ENCODE measurements at places on chromosomes 2 and 18. TPM values are rescaled to one million over a fixed set of nuclear protein-coding genes. Genes with fewer than 3 reads are reported as not detected.

Gene DCC
- not detected for total RNA-seq

Gene HPCAL1
- 73.8 TPM for total RNA-seq

Gene CYS1
- total RNA-seq = not detected

Gene C2orf80
- not detected for total RNA-seq

Gene FAM110C
- total RNA-seq = 0.10 TPM

Gene AGXT
- not detected for total RNA-seq

Gene SLC9A4
- total RNA-seq = 0.10 TPM

Gene CCDC148
- total RNA-seq = not detected

Gene FSHR
- not detected for total RNA-seq

Gene FIGN
- total RNA-seq = not detected

Gene MGAT4A
- total RNA-seq = 87.5 TPM

Gene UPP2
- total RNA-seq = not detected

Gene NTSR2
- total RNA-seq = not detected

- no peak overlapping the region for H3K27ac ChIP-seq
- no peak overlapping the region for H3K4me3 ChIP-seq
- H3K36me3 ChIP-seq = peaks cover 35% of the 10 kb centered on the region
Measured at GRCh38 chr2:97907369-97908100, 88.2 kb downstream of the TMEM131 start.

DNA sequence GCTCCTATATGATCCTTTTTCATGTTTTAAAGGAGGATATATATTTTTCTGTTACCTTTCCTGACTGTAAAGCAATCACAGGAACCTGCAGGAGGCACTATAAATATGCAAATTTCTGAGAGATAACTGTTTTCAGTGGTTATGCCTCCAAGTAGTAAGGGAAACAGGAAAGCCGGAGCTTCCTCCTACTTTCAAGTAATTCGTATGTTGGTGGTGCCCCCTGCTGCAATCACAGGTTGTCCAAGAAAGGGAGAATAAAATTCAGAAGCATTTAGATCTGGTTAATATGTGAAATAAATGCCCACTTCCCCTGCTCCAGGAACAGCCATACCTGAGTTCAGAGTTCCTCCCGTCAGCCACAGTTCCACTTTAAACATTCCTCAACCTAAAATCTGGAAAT, 12.0 kb upstream of the BCL11A start:
- H3K27ac ChIP-seq = no peak overlapping the region
- peak; percentile 33 for DNase-seq
- no peaks in the 10 kb centered on the region for H3K36me3 ChIP-seq
- H3K4me1 ChIP-seq = no peaks in the 10 kb centered on the region
- H3K4me3 ChIP-seq = no peak overlapping the region

GRCh38 chr18:72630991-72631390, 86.8 kb upstream of the CBLN2 start:
- no peaks in the 10 kb centered on the region for H3K36me3 ChIP-seq
- no peaks in the 10 kb centered on the region for H3K27me3 ChIP-seq
- H3K4me1 ChIP-seq = no peaks in the 10 kb centered on the region
- no peak overlapping the region for H3K4me3 ChIP-seq
- DNase-seq = no peak

DNA sequence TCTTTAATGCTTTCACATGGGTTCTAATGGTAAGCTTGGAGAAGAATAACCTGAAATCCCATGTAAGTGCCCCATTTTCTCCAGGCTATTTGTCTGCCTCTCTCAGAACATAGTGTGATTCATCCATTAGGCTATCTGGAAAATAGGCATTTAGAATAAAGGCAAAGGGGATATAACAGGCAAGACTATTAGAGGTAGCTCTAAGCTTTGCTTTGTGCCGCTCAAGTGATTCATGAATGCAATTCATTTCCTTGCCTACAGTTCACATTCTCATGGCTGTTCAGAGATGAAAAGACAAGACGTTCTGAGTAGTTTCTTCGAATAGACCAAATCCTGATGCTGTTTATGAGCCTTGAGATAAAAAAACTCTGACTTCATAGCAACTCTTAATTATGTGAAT, 101.7 kb downstream of the ANKRD44 start:
- H3K27me3 ChIP-seq = no peaks in the 10 kb centered on the region
- H3K4me1 ChIP-seq = peaks cover 95% of the 10 kb centered on the region

GRCh38 chr2:130756874-130757668, 1.7 kb downstream of the AMER3 start:
- peaks cover 3% of the 10 kb centered on the region for H3K4me1 ChIP-seq
- no peak for DNase-seq
- H3K36me3 ChIP-seq = no peaks in the 10 kb centered on the region
- no peak overlapping the region for H3K27ac ChIP-seq

GRCh38 chr2:230909841-230910545, 15.0 kb downstream of the GPR55 start:
- DNase-seq = peak; percentile 1
- no peaks in the 10 kb centered on the region for H3K36me3 ChIP-seq
- no peak overlapping the region for H3K27ac ChIP-seq
- peaks cover 38% of the 10 kb centered on the region for H3K4me1 ChIP-seq
- peaks cover 1% of the 10 kb centered on the region for H3K27me3 ChIP-seq
- no peak overlapping the region for H3K4me3 ChIP-seq

GRCh38 chr18:53971331-53971730, 253.1 kb downstream of the MBD2 start:
- H3K36me3 ChIP-seq = no peaks in the 10 kb centered on the region
- H3K27ac ChIP-seq = no peak overlapping the region
- no peaks in the 10 kb centered on the region for H3K27me3 ChIP-seq
- DNase-seq = no peak
- no peak overlapping the region for H3K4me3 ChIP-seq

- no peak for DNase-seq
- no peak overlapping the region for H3K4me3 ChIP-seq
- H3K36me3 ChIP-seq = no peaks in the 10 kb centered on the region
- no peak overlapping the region for H3K27ac ChIP-seq
- H3K4me1 ChIP-seq = peaks cover 3% of the 10 kb centered on the region
Measured at GRCh38 chr2:127023504-127023903, 83.5 kb downstream of the BIN1 start.

DNA sequence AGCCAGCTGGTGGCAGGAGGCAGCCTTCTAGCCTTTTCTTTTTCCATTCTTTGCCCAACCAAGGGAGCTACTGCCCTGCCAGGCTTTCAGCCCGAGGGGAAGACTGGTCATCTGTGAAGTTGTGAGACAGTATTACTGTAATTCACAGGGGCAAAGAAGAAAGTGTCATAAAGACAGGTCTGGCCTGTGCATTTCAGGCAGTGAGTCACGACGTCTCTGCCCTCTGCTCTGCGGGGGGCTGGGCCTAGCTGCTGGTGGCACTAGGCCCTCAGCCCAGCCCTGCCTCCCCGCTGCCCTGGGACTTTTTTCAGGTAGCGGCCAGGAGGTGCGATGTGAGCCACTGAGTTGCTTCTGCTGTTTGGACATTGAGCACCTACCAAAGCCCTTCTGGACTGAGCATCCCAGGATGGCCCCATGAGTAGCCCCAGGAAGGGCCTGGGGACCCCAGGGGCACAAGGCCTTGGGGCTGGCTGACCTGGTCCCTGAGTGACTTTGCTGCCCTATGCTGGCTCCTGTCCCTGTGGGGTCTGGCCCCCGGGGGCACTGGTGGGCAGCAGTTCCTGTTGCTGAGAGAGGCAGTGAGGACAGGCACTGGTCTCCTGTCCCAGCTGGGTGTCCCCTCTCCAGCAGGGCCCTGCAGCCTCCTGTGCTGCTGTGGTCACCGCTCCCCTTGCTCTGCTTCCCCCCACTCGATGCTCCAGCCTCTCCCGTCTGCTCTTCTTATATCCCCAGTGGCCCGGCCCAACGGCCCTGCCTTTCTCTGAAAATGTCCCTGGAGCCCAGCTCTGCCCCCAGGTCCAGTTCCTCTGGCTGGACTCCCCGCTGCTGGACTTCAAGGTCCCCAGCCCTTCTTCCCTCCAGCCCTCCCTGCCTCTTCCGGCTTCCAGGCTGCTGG, 7.0 kb downstream of the INHBB start:
- no peak for DNase-seq
- no peak overlapping the region for H3K4me3 ChIP-seq
- no peaks in the 10 kb centered on the region for H3K4me1 ChIP-seq
- H3K27me3 ChIP-seq = peaks cover 21% of the 10 kb centered on the region
- no peaks in the 10 kb centered on the region for H3K36me3 ChIP-seq
- H3K27ac ChIP-seq = no peak overlapping the region

DNA sequence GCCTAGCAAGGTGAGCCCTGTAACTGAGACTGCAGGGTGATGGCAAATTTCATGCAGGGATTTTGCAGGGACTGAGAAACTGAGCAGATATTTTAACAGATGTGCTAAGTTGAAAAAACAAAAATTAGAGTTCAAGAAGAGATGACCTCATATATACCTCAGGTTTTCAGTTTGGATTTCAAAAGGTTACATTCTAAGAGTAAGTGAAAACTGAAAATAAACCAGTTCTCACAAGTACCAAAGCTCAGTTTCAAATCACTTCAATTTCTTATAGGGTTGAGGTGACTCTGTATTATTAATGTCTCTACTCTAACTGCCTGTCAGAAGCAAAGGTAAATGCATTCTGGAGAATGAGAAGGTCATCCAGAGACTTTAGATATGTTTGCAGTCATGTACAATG, 237.4 kb upstream of the VRK2 start:
- no peaks in the 10 kb centered on the region for H3K36me3 ChIP-seq
- no peaks in the 10 kb centered on the region for H3K27me3 ChIP-seq
- H3K4me1 ChIP-seq = no peaks in the 10 kb centered on the region
- DNase-seq = no peak

- H3K36me3 ChIP-seq = no peaks in the 10 kb centered on the region
- peaks cover 20% of the 10 kb centered on the region for H3K4me1 ChIP-seq
- H3K4me3 ChIP-seq = no peak overlapping the region
- H3K27me3 ChIP-seq = no peaks in the 10 kb centered on the region
- no peak for DNase-seq
Measured at GRCh38 chr2:113119111-113119510, 8.3 kb upstream of the IL1RN start.

DNA sequence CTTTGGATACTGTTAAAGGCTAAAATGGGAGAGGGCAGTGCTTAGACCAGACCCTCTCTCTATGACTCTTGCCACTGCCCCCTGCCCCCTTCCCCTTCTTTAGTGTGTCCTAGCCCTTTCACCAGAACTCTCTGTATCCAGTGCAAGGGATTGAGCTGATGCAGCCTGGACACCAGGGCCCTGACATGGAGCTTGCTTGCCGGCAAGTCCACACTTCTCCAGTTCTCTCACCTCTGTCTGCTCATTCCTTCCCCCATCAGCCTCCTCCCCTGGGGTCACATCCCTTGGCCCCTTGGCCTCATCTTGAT, 1.5 kb upstream of the WNT6 start:
- H3K27ac ChIP-seq = no peak overlapping the region
- H3K4me1 ChIP-seq = peaks cover 13% of the 10 kb centered on the region
- H3K4me3 ChIP-seq = no peak overlapping the region
- H3K36me3 ChIP-seq = no peaks in the 10 kb centered on the region
- DNase-seq = no peak

- no peaks in the 10 kb centered on the region for H3K36me3 ChIP-seq
- H3K4me1 ChIP-seq = peaks cover 29% of the 10 kb centered on the region
- DNase-seq = no peak
- no peaks in the 10 kb centered on the region for H3K27me3 ChIP-seq
- H3K4me3 ChIP-seq = no peak overlapping the region
Measured at GRCh38 chr2:200408428-200409316, 101.2 kb downstream of the KCTD18 start.

DNA sequence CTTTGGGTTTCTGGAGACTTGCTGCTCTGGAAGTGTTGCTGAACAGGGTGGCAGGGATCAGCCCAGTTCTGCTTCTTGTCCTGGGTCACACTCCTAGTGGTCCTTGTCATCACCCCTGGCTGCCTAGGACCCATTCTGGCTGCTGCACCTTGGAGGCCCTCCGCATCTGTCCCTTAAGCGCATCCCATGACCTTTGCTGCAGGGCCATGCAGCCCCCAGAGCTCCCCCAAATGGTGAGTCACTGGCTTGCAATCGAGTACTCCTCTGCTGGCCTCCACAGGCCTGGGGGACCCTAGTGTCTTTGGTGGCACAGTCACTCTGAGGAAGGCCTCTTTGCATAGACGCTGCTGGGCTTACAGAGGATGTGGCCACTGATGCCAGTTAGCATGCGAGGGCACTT, 188.5 kb downstream of the ASB1 start:
- no peak for DNase-seq
- peaks cover 8% of the 10 kb centered on the region for H3K27me3 ChIP-seq
- H3K4me1 ChIP-seq = no peaks in the 10 kb centered on the region
- no peaks in the 10 kb centered on the region for H3K36me3 ChIP-seq
- H3K4me3 ChIP-seq = no peak overlapping the region

DNA sequence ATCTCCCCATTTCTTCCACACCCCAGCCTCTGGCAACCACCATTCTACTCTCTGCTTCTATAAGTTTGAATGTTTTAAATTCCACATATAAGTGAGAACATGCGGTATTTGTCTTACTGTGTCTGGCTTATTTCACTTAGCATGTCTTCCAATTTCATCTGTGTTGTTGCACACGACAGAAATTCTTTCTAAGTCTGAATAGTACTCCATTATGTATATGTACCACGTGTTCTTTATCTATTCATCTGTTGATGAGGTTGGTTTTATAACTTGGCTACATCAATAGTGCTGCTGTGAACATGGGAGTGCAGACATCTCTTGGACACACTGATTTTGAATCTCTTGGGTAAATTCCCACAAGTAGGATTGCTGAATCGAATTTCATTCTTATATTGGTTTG, 31.8 kb upstream of the MTX2 start:
- H3K27ac ChIP-seq = no peak overlapping the region
- H3K27me3 ChIP-seq = peaks cover 29% of the 10 kb centered on the region
- H3K4me1 ChIP-seq = no peaks in the 10 kb centered on the region
- DNase-seq = no peak
- H3K36me3 ChIP-seq = no peaks in the 10 kb centered on the region
- H3K4me3 ChIP-seq = no peak overlapping the region

- peak overlapping the region; percentile 3 for H3K27ac ChIP-seq
- H3K36me3 ChIP-seq = peaks cover 45% of the 10 kb centered on the region
Measured at GRCh38 chr2:68791914-68792313, 57.3 kb downstream of the ARHGAP25 start.

GRCh38 chr2:180058993-180059392, 51.9 kb upstream of the CWC22 start:
- peaks cover 5% of the 10 kb centered on the region for H3K27me3 ChIP-seq
- DNase-seq = no peak
- H3K27ac ChIP-seq = no peak overlapping the region

DNA sequence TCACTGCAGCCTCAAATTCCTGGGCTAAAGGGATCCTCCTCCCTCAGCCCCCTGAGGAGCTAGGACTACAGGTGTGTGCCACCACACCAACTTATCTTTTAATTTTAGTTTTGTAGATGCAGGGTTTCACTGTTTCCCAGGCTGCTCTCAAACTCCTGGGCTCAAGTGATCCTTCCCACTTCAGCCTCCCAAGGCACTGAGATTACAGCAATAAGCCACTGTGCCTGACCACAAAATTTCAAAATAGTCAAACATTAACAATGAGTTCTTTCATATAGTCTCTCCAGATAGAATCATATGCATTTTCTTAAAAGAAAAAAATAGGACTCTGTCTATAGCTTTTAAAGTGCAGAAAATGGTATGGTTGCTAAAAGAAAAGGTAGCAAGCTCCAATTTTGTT, 24.9 kb upstream of the PID1 start:
- H3K4me3 ChIP-seq = no peak overlapping the region
- H3K27me3 ChIP-seq = no peaks in the 10 kb centered on the region
- no peak overlapping the region for H3K27ac ChIP-seq
- no peaks in the 10 kb centered on the region for H3K36me3 ChIP-seq

GRCh38 chr2:34570266-34570872, 971.3 kb upstream of the FAM98A start:
- H3K4me1 ChIP-seq = no peaks in the 10 kb centered on the region
- H3K36me3 ChIP-seq = no peaks in the 10 kb centered on the region
- no peaks in the 10 kb centered on the region for H3K27me3 ChIP-seq
- no peak overlapping the region for H3K4me3 ChIP-seq
- DNase-seq = no peak

Measured in activated naive CD4-positive, alpha-beta T cell treated with anti-CD3 and anti-CD28 coated beads for 36 hours (primary cell).